ENCODE measurements at places on chromosomes 12 and 14.

GRCh38 chr12:13573698-13574321 lies 377.3 kb downstream of the EMP1 start:
- DNase-seq, result no peak

DNA sequence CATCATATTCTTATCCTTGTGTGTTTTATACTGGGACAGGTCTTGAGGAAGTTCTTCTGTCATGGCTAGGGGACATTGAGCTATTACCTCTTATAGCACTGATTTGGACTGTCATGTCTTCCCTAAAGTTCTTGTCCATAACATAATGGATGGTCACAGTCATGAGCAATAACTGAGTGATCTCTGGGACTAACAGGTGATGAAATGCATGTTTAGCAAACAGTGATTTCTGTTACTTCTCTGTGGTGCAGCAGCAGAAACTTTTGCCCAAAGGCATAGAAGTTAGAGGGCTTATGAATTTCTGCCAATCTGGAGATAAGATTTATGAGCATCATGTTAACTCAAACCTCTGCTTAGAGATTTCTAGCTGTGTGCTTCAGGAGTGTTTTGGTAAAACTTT lies 5.9 kb downstream of the ADIPOR2 start:
- DNase-seq, result no peak

GRCh38 chr14:43729143-43729542 lies 777.9 kb downstream of the FSCB start:
- no peak for DNase-seq

DNA sequence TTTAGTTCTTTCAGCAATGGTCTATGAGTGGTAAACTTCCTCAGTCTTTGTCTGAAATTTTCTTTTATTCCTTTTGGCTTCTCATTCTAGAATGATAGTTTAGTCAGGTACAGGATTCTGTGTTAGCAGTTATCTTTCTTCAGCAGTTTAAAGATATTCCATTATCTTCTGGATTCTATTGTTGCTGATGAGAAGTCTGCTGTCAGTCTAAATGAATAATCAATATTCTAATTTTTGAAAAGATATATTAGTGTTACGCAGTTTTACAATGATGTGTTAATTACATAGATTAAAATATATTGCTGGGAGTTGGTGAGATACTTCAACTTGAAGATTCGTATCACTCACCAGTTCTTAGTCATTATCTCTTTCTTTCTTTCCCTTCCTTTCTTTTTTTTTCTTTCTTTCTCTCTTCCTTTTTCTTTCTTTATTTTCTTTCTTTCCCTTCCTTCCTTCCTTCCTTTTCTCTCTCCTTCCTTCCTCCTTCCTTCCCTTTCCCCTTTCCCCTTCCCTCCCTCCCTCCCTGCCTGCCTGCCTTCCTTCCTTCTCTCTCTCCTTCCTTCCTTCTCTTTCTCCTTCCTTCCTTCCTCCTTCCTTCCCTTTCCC lies 17.8 kb downstream of the CACNA1C start:
- DNase-seq, result no peak

DNA sequence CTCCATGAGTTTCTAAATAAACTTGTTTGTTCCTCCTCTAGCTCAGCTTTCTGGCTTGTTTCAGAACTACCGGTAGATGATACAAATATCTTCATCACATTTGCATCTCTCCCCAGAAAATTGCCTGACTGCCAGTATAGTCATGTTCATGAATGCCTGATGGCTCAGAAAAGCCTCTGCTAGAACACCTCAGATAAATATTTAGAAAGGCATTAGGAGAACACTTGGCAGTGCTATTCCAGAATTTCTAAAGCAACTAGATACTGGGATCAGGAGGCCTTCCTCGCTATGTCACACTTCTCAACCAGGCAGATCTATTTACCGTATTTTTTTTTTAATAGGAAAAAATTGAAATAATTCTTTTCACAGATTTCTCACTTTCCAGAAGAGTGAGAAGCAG lies 32.3 kb upstream of the KRAS start:
- DNase-seq, result no peak

- DNase-seq, result peak; percentile 76
Observed at GRCh38 chr12:52506858-52507715, 13.1 kb downstream of the KRT5 start.

DNA sequence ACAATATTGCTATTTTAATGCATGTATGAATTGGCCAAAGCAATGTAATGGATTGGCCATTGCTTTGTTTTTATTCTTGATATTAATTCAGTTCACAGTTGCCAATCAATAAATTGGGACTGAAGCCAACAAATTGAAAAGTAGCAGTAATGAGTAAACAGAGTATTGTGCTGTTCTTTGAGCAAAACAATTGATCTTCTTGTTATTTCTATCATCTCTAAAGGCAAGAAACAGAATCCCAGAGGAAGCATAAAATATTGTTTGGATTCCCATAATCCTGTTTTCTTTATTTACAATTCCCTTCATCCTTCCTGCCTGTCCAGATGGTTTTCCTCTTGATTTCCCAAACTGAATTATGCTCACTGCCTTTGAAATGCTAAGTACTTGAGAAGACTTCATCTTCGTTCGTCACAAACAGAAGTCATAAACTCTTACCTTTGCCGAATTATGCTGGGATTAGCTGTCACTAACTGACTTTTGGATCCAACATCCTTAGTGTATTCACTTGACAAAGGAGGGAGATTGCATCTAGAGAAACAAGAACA lies 85.9 kb downstream of the ST8SIA1 start:
- no peak for DNase-seq

DNA sequence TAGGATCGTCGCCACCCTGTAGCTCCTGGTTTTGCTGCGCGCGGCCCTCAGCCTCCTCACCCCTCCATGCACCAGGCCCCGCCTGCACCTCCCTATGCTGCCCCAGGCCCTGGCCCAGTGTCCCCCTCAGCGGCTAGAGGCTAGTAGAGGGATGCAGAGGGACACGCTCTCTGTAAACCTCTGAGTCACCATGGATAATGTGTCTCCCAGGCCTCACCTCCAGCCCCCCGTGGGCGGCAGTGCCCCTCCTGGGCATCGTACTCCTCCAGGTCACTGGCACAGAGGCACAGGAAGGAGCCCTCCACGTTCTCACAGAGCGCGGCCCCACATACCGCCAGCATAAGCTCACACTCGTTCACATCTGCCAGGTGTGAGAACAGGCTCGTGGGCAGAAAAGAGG lies 12.3 kb downstream of the ISCA2 start:
- no peak for DNase-seq

DNA sequence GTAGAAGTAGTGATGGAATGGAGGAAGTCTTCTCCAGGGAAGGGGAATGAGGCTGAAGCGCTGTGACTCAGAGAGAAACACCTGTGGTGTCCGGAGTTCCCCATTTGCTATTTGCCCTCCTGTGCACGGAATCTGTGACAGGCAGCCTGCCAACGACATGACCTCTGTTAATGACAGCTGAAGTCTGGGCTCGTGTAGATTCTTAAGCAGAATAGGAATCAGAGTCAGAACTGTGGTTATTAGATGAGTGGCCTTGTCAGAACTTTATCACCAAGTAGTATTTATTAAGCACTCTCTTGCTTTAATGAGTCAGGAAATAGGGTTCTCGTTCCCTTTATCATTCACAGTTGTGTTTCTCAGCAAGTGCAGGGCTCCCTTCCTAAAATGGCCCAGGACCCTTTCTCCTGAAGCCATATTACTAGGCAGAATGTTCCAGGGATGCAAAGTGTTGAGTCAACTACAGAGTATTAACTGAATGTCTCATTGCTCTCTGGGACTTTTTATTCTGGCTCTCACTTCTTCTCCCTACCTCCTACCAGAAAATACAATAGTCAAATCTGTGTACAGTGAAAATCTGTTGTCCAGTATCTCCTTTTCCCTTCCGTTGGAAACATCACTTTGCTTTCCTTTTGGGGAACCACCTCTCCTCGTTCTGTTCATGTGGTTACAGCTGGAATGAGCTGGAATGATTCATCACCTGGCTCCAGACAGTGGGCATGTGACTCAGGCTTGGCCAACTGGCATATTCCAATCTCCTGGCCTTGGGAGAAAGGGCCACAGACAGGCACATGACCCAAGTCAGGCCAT lies 77.8 kb upstream of the MAX start:
- peak; percentile 84 for DNase-seq

DNA sequence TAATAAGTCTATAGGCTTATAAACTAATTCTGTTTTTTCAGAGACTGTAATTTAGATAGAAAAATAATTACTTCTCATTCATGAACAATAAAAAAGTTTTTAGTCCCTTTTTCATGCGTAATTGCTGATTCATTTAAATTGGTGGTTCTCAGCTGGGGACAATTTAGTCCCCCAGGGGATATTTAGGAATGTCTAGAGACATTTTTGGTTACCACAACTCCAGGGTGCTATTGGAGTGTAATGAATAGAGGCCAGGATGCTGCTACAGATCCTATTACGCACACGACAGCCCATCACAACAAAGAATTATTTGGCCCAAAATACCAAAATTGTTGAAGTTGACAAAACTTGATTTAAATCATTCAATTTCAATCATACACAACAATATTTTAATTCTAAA lies 22.8 kb upstream of the VCPKMT start:
- DNase-seq, result no peak

GRCh38 chr12:777550-778047 lies 25.2 kb downstream of the WNK1 start:
- DNase-seq, result no peak

- no peak for DNase-seq
Observed at GRCh38 chr14:74161526-74162158, 76.9 kb downstream of the LIN52 start.

Data from RPMI8226 (cell line).